ENCODE measurements at places on chromosomes 1 and 21.

DNA sequence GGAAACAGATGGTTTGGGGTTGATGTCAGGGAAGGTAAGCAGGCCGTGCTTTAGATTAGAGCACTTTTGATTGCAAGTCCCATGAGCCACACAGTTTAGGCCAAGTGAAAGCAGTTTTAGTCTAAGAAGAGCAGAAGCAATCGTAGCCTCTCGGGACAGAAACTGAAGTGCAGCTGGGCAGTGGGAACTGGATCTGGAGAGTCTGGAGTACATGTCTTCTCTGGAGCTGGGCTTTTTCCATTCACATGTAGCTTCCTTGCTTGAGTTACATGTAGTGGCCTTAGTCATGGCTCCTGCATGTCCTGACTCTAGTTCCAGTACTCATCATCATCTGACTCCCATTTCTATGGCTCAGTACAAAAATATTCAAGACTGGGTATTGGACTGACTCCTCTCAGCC is 16.7 kb downstream of the CAMTA1 start:
- no peak for DNase-seq

DNA sequence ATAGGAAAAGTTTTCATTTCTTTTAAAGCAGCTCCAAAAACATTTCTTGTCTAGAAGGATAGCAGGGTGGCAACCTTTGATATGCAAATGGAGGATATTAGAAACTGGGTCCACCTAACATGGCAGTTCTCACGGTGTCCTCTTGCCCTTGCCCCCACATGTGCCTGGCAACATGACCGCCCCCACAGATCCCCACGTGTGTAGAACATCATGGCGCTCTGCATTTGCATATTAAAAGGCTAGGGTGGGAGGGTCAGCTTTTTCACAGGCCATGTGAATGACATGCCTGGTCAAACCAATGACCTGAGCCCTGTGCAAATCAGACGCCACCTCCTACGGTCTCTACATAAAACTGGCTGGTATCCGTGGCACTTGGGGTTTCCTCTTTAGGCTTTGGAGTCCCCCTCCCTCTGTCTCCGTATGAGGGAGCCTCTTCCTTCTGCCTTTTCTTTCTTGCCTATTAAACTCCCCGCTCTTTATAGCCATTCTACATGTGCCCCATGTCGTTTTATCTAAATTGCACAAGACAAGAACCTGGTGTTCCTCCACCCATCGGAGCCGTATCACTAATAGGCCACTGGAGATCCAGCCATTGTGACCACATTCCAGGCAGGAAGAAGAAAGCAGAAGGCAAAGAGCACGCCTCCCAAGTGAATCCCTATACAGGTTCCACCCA is 71.3 kb downstream of the WDR4 start:
- DNase-seq = no peak

GRCh38 chr1:36913016-36913415 is 121.3 kb downstream of the GRIK3 start:
- no peak for DNase-seq

DNA sequence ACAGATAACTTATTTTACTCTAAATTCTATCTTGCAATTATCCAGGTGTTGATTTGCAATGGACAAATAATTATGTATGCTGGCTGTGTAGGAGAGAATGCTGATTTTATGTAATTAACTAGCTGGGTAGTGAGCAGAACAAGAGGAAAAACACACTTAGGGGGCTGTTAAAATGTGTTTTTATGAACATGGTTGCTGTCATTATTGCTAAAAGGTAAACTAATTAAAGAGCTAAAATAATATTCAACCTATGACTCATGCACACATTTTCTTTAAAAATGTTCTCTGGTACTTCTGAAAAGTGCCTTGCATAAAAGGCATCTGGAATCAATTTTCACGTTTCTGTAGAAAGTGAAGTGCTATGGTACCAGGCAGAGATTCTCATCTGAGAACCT is 192.8 kb upstream of the C8B start:
- no peak for DNase-seq

GRCh38 chr1:22204989-22205913 is 62.4 kb upstream of the WNT4 start:
- DNase-seq = no peak

- no peak for DNase-seq
These were observed 10.9 kb downstream of the GJA8 start for GRCh38 chr1:147913362-147913942.

GRCh38 chr1:121516234-121516967 is 331.6 kb downstream of the SRGAP2C start:
- no peak for DNase-seq

DNA sequence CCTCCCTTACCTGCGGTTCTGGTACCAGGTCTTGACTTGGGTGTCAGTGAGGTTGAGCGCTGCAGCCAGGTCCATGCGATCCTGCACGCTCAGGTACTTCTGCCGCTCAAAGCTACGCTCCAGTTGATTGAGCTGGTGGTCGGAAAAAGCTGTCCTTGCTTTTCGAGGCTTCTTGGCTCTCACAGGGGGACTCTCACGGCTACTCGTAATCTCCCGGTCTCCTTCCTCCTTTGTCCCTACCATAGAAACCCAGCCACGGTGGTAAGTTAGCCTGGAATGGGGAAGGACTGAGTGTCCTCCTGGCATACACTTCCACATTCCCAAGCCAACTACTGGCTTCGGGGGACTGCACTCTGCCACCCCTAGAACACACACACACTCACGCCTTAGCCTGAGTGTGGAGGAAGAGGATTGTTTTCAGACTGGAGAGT is 2.6 kb downstream of the BARHL2 start:
- DNase-seq = no peak

GRCh38 chr1:50333595-50333974 is 89.7 kb downstream of the DMRTA2 start:
- DNase-seq = peak; percentile 59

DNA sequence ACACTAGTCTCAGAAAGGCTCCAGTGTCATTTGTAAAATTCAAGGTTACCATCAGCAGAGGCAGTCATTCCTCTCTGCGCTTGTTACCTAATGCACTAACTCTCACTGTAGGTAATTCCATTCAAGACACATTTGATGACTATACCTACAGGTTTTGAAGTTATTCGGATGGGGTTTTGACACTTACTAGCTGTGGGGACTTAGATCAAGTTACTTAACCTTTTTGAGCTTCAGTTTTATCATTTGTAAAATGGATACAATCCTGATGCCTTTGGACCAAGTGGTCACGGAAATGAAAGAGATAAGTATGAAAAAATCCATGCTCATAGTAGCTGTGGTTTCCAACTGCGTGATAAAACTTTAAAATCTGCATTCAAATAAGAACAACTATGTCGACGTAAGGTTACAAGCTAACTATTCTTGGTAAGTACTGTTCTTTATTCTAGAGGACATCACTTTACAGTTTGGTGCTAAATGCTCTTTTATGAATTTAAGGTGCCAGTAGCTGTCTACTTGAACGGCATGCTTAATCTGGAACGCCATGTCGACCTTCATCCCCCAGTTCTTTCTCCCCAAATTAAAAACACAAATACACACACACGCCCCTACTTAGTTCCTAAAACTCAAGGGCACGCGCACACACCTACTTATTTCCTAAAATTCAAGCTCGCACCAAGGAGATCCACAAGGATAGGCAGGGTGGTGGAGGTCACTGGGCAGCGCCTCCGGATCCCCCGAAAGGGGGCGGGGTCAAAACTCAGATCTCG is 550 bp upstream of the NFYC start:
- no peak for DNase-seq

GRCh38 chr21:32233055-32233546 is 45.7 kb downstream of the MIS18A start:
- no peak for DNase-seq

GRCh38 chr1:22121421-22121911 is 21.4 kb downstream of the WNT4 start:
- no peak for DNase-seq

- no peak for DNase-seq
These were observed 33.2 kb upstream of the EPHA8 start for GRCh38 chr1:22529901-22530621.

- no peak for DNase-seq
These were observed 26.1 kb downstream of the CR1L start for GRCh38 chr1:207670997-207671396.

GRCh38 chr1:233671286-233671685 is 57.4 kb downstream of the KCNK1 start:
- no peak for DNase-seq

GRCh38 chr1:89762386-89762778 is 58.5 kb upstream of the LRRC8D start:
- no peak for DNase-seq

DNA sequence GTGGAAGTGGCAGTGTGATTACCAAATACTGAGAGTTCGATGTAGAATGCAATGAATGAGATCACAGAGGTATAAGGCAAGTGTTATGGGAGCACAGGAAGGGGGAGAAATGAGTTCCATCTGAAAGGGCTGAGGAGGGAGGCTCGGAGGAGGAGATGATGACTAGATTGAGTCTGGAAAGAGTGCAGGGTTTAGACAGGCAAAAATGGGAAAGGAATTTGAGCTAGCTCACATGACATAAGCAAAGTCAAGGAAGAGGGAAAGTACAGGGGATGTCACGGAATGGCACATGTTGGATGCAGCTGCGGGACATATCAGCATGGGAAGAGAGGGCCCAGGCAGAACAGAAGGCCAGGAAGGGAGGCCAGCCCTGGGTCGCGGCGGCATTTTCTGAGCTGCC is 132.7 kb downstream of the RUNX1 start:
- DNase-seq = no peak

- peak; percentile 50 for DNase-seq
These were observed 152.8 kb downstream of the TENT5C start for GRCh38 chr1:117758444-117759316.

GRCh38 chr1:41887365-41887764 is 31.4 kb downstream of the HIVEP3 start:
- DNase-seq = no peak

DNA sequence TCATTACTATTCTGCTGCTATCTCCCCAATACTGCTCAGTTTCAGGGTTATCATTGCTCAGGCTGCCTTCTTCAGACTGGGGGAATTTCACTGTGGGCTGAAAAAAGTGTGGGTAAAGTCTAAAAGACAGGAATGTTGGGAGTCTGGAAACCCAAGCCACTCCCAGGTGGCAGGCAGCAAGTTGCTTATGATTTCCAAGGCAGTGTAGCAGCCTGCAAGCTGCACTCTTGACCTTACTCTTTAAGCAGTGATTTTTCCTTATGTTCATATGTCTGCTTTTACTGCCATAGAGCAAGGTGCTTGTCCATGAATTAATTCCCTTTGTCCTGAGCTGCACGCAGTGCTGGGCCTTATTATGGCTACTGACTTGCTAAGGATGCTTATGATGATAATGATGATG is 53.1 kb downstream of the PHC2 start:
- DNase-seq = no peak

- no peak for DNase-seq
These were observed 10.8 kb downstream of the MINDY1 start for GRCh38 chr1:150995896-150996295.

- DNase-seq = no peak
These were observed 941 bp downstream of the ARNT start for GRCh38 chr1:150875197-150876118.

DNA sequence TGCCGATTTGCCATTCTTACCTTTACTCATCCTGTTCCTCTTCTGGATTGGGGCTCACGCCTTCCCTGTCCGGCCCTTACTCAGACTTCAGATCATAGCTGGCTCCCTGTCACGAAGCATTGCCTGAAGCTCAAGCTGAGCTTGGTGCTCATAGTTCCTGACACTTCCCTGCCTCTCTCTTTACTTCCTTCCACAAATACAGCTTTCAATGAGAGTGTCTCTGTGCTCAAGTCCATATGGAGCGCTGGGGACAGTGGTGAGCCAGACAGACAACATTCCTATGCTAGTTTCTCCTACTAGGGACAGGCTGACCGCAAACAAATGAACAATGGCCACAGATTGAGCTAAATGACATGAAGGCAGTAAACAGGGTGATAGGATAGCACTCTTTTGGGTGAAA is 38.1 kb downstream of the HHAT start:
- DNase-seq = no peak

DNA sequence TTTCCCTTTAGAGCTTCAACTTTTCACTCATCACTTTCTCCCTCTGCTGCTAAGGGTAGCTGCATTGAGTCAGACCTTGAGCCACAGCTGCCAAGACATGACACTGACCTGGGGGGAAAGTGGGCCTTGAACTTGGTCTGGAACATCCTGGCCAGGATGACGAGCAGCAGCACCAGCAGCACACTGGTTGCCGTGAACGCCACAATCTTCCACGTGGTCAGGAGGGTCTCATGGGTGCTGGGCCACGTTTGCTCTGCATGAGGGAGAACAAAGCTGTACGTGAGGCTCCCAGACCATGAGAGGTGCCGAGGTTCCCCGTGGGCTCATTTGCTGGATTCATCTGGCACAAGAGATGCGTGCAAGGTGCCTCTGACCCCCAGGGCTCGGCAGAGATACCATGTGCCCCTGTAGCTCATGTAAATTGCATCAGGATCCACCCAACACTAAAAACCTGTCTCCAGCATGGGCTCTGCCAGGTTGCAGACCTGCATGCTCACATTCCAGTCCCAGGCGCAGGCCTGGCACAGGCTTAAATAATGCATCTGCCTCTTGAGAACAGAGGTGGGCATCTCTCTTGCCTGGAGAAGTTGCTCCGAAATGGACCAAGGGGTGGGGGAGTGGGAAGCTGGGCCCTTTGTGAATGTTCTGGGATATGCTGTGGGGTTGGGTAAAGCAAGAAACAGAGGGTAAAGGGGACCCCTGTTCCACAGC is 84.6 kb upstream of the TLR5 start:
- DNase-seq = no peak

DNA sequence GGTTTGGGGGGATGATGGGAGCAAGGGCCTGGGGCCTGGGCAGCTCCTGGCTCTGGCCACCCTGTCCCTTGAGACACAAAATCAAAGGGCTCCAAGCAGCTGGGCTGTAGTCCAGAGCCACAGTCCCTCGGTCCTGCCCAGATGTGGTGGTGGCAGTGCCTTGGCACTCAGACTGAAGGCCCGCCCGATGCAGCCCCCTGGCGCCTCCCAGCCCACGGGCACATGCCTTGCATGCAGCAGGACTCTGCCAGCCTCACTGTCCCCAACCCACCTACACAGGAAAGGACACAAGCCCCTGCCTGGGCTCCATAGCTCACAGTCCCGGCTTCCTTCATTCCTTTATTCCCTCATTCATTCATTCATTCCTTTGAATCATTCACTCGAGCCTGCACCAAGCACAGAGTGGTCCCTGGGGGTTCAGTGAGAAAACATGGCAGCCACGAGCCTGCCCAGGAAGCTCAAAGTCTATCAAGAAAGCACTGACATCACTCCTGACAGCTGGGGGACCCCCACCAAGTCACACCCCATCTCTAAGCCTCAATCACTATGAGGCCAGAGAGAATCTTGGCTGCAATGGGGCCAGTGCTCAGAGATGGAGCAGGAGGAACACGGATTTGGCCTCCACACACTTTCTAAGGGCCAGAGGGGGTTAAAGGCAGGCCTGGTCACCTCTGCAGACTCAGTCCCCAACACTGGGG is 5.8 kb downstream of the SDC3 start:
- DNase-seq = no peak

Data from stimulated activated CD4-positive, alpha-beta T cell treated with anti-CD3 and anti-CD28 coated beads, Interleukin-4, amount 100 ng/mL, for 48 hours (primary cell).